ENCODE measurements at places on chromosomes 13 and 19.
A peak's percentile ranks its signal among the peaks of the same experiment; 100 is the strongest.

DNA sequence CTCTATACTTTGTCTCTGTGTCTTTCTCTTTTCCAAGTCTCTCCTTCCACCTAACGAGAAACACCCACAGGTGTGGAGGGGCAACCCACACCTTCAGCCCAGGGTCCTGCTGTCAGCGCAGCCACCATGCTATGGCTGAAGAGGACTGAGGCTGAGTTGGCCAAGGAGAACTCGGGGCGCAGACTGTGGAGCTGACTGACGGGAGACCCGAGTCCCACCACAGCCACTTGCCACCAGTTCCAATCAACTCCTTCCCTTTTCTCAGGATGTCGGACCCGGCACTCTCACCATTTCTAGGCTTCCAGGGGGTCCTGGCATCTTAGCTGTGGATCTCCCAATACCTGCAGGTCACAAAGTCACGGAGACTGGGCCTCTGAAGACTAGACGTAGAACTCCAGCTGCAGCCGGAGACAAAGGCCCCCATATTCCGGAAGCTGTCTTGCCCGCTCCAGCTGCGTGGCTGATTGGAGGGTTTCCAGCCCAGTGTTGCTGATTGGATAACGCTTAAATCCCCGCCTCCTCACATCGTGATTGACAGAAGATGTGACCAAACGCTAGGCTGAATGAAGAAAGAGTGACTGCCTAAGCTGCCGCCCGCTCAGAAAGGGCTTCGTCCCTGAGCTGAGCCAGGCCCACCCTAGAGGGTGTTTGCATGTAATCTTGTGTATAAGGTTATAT lies 63.6 kb downstream of the ZNF429 start:
- DNase-seq = peak; percentile 93

DNA sequence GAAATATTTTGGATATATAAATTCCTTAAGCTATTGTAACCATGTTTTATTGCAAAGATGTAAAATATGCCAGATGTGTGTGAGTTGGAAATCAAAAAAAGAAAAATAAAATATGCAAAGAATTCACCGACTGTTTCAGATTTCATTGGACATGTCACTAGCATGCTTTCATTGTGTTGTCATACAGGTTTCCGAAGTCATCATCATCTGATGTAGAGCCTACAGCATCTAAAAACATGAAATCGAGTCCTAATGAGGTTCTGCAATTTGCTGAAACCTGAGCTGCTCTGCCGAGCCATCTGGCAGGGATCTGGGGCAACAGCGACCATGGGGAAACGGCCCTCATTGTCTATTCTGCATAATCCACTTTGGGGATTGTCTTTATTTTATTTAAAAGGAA lies 196.1 kb upstream of the MAB21L1 start:
- DNase-seq = peak; percentile 75

DNA sequence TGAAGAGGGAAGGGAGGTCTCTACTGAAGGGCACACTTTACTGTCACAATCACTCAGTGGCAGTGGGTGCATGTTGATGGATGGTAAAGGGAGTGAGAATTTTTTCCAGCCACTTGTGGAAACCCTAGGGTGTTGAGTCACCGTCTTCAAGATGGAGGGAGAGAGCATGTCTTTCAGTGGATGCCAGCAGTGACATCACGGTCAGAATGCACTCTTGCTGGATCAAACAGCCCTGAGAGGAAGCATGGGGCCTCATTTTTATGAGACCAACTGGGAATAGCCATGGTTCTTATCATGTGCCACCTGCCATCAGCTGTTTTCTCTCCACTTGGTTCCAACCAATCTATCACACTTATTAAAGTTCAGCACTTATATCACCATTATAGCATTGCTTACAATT lies 182.5 kb downstream of the KCNRG start:
- DNase-seq = no peak

GRCh38 chr13:112740502-112741131 lies 50.8 kb downstream of the ATP11A start:
- DNase-seq = no peak

- DNase-seq = no peak
Measured at GRCh38 chr13:80550971-80551441, 210.1 kb upstream of the SPRY2 start.

- DNase-seq = peak; percentile 30
Measured at GRCh38 chr13:108915634-108916512, 286.5 kb downstream of the MYO16 start.

DNA sequence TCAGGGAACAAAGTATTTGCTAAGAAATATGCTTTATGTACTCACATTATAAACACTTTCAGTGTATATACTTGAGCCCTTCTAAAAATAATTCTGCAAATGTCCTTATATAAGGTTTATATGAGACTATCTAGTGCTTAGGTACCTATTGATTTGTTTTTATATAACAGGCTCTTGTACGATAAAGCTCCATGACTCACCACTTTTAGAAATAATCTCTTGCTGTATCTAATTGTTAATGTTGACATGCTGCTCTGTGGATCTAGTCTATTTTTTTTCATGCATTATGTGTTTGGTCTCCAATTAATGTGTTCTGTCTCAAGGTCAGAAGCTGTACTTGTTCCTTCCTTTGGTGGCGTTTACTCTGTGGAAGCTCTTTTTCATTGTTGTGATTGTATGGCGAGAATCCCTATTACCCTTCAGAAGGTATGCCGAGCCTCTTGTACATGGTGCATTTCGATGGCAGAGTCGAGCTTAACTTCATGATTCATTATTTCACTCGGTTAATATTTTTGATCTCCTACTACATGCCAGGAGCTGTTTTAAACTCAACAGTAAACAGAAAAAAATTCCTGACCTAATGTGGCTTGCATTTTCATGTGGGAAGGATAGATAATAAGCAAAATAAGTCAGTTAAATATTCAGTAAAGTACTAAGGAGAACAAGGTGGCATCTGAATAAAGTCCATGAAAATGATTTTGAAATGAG lies 361.6 kb downstream of the COG6 start:
- no peak for DNase-seq

DNA sequence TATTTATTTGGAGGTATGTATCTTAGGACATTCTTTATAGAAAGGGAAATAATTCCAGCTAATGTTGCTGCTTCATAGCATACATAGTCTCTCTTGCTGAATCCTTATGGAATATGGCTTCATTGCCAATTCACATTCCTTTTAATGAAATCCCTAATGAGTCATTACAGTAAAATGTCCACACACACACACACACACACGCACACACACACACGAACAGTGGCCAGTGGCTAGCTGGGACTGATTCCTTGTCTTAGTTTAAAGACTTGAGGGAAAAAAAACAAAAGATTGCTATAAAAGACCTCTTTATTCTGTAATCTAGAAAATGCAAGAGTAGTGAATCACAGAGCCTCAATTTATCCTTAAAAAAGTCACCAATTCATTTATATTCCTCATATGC lies 301.6 kb downstream of the SLITRK6 start:
- no peak for DNase-seq

- DNase-seq = no peak
Measured at GRCh38 chr13:32829676-32830335, 186.4 kb upstream of the KL start.

DNA sequence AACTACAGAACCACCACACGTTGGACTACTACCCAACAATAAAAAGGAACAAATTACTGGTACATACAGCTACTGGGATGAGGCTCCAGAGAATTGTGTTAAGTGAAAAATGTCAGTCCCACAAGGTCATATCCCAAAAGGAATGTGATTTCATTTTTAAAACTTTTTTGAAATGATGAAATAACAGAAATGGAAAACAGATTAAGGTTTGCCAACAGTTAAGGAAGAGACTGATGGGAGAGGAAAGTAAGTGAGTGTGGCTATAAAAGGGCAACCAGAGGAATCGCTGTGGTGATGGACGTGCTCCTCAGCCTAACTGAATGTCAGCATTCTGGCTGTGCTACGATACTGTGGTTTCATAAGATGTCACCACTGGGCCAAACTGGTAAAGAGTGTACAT lies 512.8 kb downstream of the UQCRFS1 start:
- no peak for DNase-seq

GRCh38 chr13:51647067-51647466 lies 62.8 kb downstream of the WDFY2 start:
- no peak for DNase-seq

DNA sequence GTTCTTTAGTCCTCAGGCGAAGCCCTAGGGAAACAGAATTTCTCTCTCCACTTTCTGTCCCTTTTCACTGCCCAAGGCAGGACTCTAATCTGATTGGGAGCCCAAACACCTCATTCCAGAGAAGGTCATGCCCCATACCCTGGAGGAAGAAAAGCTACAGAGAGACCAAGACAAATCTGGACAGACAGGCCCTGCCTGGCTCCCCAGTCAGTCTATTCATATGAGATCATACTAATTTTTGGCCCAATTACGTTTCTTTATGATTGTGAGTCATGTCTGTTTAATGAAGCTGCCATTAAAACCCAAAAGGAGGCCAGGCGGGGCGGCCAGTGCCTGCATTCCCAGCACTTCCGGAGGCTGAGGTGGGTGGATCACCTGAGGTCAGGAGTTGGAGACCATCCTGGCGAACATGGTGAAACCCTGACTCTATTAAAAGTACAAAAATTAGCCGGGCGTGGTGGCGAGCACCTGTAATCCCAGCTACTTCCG lies 3.3 kb upstream of the AP3D1 start:
- DNase-seq = no peak

DNA sequence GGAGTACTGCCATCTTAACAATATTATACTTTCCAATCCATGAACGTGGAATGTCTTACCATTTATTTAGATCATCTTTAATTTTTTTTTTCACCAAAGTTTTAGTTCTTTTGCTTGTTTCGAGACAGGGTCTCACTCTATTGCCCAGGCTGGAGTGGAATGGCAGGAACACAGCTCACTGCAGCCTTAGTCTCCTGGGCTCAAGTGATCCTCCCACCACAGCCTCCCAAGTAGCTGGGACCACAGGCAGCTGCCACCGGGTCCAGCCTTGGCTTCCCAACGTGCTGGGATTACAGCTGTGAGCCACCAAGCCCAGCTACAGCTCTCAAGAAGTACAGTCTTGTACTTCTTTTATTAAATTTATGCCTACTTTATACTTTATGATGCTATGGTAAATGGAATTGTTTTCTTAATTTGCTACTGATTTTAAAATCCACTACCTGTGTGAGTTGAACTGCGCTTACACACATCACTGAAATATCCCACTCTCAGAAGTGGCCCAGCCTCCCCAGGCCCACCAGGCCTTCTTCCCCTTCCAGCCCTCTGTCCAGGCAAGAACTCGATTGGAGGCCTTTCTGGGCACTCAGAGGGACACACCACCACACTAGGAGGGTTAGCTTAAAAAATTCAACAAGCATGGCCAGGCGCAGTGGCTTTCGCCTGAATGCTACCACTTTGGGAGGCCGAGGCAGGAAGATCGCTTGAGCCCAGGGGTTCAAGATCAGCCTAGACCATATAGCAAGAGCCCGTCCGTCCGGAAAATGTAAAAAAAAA lies 1.0 kb upstream of the PGLS start:
- no peak for DNase-seq

- DNase-seq = no peak
Measured at GRCh38 chr13:68784275-68784674, 1323.4 kb upstream of the ATXN8OS start.

- no peak for DNase-seq
Measured at GRCh38 chr19:4083677-4084546, 17.2 kb upstream of the ZBTB7A start.

DNA sequence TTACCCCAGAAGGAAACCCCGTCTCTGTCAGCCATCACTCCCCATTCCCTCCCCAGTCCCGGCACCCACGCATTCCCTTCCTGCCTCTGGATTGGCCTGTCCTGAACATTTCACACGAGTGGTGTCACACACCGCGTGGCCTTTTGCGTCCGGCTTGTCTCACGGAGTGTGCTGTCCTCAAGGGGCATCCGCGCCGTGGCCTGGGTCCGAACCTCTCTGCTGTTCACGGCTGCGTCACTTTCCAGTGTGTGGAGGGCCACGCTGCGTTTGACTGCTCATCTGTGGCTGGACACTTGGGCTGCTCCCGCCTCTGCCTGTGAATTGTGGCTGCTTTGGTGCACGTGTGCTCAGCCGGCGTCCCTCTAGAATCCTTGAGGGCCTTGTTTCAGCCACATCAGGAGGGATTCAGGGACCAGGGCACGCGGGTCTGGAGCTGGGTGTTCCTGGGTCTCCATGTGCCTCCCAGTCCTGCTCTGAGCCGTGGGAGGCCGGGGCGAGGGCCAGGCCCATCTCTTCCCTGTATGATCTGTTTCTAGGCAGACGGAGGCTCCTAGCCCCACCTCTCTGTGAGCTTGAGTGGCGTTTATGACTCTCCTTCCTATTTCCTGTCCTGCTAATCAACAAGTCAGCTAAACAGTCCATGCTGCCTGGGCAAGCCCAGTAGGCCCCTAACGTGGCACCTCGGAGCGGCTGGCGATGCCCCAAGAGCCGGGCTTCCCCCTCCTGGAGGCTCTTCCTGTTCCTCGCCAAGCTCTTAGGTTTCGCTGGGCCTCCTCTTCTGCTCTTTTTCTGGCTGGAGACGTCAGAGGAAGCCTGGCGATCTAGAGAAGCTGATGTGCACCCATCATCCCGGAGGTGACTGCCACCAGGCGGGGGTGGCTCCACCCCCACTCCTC lies 8.1 kb downstream of the STK11 start:
- no peak for DNase-seq

DNA sequence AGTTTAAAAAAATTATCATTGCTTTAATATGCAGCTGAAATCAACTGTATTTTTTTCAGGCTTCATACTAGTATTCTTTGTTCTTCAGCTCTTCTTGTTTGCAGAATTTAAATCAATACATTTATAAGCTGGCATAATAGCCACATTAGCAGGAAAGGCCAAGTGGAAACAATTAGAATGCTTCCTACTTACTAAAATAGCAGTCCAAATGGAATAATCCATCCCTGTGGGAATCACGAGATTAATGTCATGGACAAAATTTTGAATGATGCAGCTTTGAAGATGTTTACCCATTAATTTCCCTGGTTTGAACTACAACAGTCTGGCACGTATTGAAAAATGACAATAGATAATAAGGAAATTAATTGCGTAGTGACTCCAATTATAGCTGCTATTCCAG lies 2650.8 kb downstream of the PCDH9 start:
- no peak for DNase-seq

DNA sequence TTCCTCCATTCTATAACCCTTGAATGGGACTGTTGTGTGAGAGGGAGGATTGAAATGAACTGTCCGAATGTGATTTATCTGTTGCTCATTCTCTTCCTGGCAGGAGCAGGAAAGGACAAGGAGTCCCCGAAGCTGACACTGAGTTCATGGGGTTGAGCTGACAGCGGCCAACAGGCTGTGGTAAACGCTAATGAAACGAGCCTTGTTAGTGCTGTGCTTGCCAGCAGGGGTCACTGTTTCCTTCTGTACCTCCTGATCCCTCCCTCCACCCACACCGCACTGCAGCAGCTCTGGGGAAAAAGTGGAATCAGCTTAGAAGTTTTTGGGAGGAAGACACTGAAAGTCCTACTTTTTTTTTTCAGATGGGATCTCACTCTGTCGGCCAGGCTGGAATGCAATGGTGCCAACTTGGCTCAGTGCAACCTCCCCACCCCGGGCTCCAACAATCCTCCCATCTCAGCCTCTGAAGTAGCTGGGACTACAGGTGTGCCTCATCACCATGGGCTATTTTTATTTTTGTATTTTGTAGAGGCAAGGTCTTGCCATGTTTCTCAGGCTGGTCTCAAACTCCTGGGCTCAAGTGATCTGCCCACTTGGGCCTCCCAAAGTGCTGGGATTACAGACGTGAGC lies 6.7 kb upstream of the ZNF761 start:
- peak; percentile 53 for DNase-seq

- no peak for DNase-seq
Measured at GRCh38 chr19:54518844-54519243, 16.2 kb downstream of the LAIR2 start.

- no peak for DNase-seq
Measured at GRCh38 chr19:41133260-41133659, 19.0 kb downstream of the CYP2F1 start.

- no peak for DNase-seq
Measured at GRCh38 chr19:2582984-2583956, 107.3 kb downstream of the GADD45B start.
